ENCODE measurements at places on chromosomes 16 and 17.

GRCh38 chr16:10880594-10881452 lies 3.8 kb downstream of the CIITA start:
- DNase-seq, result no peak

DNA sequence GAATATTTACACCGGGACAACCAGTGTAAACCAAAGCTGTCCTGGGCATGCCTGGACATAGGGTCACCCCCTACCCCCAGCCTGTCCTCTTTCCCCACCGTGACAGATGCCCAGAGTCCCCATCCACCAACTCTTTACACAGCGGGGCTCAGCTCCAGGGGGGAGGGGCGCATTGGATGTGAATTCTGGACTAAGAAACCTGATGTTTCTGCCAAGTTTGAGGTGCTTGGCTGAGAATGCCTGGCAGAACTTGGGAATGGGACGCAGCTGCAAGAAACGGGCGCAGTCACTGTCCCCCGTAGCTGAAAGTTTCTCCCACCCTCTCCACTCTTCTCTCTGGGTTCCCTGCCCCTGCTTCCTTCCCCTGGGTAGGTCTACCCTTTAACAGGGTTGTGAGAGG lies 68.0 kb upstream of the CDC42EP4 start:
- no peak for DNase-seq

GRCh38 chr17:82528484-82529265 lies 9.1 kb downstream of the FOXK2 start:
- no peak for DNase-seq

- no peak for DNase-seq
These were observed 187.5 kb upstream of the ZNF469 start for GRCh38 chr16:88195269-88195705.

DNA sequence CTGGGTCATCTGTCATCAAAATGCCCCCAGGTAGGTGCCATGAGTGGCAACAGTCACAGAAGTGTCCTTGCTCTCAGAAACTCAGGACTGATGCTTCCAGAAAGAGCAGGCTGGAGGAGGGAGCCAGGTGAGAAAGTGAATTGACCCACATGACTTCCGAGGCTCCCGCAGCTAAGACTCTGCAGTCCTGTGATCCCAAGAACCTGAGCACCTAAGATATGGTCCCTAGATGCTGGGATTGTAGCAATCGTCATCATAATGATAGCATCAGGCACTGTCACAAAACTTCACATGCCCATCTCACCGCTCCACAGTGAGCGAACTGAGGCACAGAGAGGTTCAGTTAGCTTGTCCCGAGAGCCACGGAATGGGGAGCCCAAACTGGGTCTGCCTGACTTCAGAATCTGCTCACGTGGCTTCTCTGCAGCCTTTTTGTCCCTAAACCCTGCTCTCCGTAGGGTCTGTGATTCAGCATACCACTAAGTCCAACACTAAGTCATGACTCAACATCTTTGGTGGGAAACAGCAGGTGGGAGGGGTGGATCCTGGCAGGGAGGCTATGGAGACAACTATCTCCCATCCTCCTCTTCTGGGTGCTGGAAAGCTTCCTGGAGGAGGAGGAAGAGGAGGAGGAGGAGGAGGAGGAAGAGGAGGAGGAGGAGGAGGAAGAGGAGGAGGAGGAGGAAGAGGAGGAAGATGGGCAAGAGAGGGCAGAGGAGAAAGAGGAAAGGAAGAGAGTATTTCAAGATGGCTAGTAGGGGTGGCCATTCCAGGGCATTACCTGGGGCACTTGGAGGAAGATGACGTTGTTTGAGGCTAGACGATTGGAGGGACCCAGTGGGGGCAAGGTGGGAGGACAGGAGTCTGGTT lies 55.5 kb upstream of the DLX4 start:
- DNase-seq, result no peak

GRCh38 chr16:81492311-81492761 lies 47.7 kb downstream of the CMIP start:
- no peak for DNase-seq

DNA sequence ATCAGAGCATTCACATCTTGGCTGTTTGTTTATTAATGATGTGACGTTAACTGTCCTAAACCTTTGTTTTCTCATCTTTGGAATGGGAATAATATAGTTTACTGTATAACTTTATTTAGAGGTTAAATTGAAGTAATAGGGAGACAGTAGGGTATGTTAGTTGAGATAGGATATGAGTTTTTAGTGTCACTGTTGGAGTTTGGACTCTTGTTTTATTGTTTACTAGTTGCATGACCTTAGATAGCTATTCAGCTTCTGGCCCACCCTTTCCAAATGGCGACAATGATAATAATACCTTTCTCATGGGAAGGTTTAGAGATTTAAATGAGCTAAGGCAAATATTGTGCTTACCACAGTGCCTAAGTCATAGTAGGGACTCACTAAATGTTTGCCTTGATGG lies 28.2 kb upstream of the CDC6 start:
- no peak for DNase-seq

DNA sequence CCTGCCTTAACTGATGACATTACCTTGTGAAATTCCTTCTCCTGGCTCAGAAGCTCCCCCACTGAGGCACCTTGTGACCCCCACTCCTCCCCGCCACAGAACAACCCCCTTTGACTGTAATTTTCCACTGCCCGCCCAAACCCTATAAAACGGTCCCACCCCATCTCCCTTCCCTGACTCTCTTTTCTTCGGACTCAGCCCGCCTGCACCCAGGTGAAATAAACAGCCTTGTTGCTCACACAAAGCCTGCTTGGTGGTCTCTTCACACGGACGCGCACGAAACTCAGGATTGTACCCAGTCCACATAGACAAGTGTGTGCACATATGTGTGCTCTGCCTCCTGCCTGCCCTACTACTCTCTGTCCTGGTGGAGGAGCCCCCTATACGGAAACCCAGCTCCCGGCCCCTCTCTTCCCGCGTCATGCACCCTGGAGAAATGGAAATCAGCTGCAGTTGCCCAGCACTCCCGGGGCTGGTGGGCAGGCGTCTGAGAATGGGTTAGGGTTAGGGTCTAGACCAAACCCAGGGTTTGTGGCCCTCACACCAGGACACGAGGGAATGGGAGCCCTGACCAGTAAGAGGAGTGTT lies 2.4 kb upstream of the RHBDF1 start:
- no peak for DNase-seq

- DNase-seq, result no peak
These were observed 6.5 kb downstream of the EIF1 start for GRCh38 chr17:41695134-41695661.

Measured in NCI-H1105 (cell line).